A549 treated with ZK216348 at 1 μM for 4 hours (cell line): ENCODE measurements at places on chromosomes 13 and 19. TPM values are rescaled to one million over a fixed set of nuclear protein-coding genes. Genes with fewer than 3 reads are reported as not detected.

Gene NKPD1
- 0.08 to 0.34 TPM (median 0.32 TPM) in 5 replicates for total RNA-seq

Gene ZNF234
- total RNA-seq = 1.6 to 3.0 TPM (median 2.6 TPM) in 5 replicates

Gene ZNF675
- 2.5 to 5.5 TPM (median 4.0 TPM) in 5 replicates for total RNA-seq

Gene FGF22
- 0.21 to 1.0 TPM (median 0.87 TPM) in 5 replicates for total RNA-seq

Gene BCL3
- total RNA-seq = 31.6 to 92.9 TPM (median 77.1 TPM) in 5 replicates

Gene SOX1
- not detected in 5 replicates for total RNA-seq

Gene FBN3
- not detected in 5 replicates for total RNA-seq

Gene PLK5
- not detected in 5 replicates for total RNA-seq

Gene NKG7
- not detected in 5 replicates for total RNA-seq

Gene PHLDB3
- 8.3 to 11.9 TPM (median 11.1 TPM) in 5 replicates for total RNA-seq

Gene PSG7
- total RNA-seq = 0.14 to 0.29 TPM in 2 of 5 replicates, not detected in the others
